ENCODE measurements at places on chromosomes 13 and 19.

- no peak for DNase-seq
These were observed 4.0 kb downstream of the NAPSA start for GRCh38 chr19:50361290-50362029.

DNA sequence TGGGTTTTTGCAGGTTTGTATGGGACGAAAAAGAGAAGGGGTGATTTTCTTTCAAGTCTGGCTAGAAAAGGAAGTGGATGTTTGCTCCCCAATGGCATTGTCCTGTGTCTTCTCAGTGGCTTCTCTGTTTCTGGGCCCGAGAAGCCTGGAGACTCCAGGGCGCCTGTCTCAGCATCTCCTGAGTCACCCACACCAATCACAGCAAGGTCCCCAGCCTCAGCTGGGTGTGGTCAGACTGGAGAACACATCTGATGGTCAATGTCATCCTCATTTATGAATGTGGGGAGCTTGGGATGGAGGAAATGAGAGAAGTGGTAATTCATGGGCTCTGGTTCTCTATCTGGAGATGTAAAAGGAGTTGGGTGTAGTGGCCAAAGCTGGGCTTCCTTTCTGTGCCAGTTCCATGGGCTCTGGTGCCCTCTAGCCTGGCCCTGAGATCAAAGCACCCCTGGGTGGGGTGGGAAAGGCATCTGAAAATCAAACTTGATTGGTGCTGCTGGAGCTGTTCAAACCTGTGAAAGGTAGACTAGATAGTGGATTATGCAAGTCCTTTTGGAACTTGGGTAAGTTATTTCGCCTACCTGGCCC, 13.4 kb downstream of the RASL11A start:
- no peak for DNase-seq

- DNase-seq = no peak
These were observed 2.2 kb downstream of the MZF1 start for GRCh38 chr19:58570770-58571574.

- no peak for DNase-seq
These were observed 8.8 kb downstream of the TPM4 start for GRCh38 chr19:16085115-16085514.

DNA sequence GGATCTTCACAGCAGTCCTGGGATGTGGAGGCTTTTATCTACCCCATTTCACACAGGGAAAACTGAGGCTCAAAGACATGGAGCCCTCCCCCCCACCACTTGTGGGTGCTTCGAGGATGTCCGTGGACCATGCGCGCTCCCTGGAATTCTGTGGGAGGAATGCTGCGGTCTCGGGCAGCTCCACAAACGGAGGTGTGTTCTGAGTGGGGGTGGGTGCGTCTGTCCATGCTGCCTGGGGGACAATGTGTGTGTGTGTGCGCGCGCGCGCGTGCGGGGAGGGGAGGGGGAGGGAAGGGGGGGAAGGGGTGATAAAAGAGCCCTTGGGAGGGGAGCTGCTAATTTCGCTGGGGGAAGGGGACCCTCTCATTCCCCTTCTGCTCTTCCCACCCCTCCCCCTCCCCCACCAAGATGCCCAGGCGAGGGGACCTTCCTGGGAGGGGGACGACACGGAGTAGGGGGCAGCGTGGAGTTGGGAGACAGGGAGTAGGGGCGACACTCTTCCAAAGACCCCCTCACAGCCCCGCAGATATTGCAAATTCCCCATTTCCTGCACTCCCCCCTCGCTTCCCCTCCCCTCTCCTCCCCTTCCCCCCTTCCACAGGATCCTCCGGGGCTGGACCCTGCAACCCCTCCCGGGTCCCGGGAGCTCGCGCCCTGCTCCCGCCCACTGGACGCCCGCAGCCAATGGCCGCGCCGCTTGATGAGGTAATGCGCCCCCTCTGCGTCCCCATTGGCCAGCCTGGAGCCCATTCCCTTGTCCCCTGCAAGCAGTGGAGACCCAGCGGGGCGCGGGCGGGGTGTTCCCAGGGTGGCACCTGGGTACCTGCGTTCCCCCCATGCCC, 18.9 kb upstream of the ZNRF4 start:
- no peak for DNase-seq

DNA sequence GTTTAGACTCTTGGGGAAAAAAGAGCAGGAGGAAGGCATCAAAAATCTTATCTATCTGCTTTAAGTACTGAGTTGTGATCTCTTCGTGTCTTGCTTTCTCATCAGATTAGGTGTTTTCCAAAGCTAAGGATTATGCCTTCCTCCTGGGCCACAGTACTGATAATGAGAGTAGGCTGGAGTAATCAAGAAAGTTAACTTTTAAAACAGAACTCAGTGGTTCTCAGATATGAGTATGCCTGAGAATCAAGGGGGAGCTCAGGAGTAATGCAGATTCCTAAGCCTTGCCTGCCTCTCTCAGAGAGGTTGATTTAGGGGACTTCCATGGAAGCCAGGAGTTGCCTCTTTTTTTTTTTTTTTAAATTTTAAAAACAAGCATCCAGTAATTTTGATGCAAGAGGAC, 23.5 kb downstream of the CDADC1 start:
- no peak for DNase-seq

- peak; percentile 41 for DNase-seq
These were observed at the start of gene PPFIA3 for GRCh38 chr19:49119411-49120324. TSS of gene PPFIA3 (plus strand) at chr19:49119544. CDS start at chr19:49127874, 8,330 bp downstream.

- no peak for DNase-seq
These were observed 13.5 kb upstream of the BSG start for GRCh38 chr19:558770-559439.

- no peak for DNase-seq
These were observed 79.5 kb upstream of the GJB6 start for GRCh38 chr13:20311596-20311995.

- DNase-seq = no peak
These were observed 1586.0 kb upstream of the PRR20A start for GRCh38 chr13:55554741-55555140.

Measured in tibial nerve (tissue), 4 donors.